ENCODE measurements at places on chromosomes 2 and 18. TPM values are rescaled to one million over a fixed set of nuclear protein-coding genes. Genes with fewer than 3 reads are reported as not detected.
A peak's percentile ranks its signal among the peaks of the same experiment; 100 is the strongest.

- peak; percentile 30 for DNase-seq
These were observed 830 bp downstream of the DNER start for GRCh38 chr2:229713371-229714079.

GRCh38 chr2:6309415-6310255 is 556.1 kb downstream of the CMPK2 start:
- DNase-seq: no peak

DNA sequence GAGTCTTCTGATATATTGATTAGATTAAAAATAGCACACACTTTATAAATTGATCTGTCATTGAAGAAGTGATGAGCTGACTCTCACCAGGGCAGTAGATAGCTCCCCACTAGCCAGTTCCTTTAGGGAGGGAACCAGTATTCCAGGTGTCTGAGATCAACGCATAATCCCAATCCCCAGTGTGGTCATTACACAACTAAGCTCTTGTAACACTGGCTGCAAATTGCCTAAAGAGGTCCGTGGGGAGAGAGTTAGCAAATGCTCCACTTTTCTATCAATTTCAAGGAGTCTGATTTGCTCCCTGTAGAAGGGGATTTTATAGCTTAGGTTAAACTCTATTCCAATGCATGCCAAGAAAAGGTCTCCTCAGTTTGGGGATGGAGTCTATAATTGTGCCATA is 7.7 kb downstream of the SLC14A1 start:
- no peak for DNase-seq

DNA sequence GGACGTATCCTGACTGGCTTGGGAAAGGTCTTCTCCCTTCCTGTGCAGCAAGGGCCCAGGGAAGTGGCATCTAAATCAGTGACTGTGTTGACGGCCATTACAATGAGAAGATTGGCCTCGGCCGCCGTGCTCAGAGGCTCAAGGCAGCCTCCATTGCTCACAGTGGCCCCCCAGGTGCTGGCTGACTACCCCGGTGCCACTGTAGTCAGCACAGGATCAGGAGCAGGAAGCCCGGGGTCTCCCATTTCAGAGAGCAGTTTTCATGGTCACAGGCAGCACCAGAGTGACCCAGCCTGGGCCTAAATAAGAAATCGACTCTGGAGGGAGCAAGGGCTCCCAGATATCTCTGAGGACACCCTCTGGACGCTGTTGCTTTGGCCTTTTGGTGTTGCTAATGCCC is 219.4 kb upstream of the ARL4C start:
- no peak for DNase-seq

DNA sequence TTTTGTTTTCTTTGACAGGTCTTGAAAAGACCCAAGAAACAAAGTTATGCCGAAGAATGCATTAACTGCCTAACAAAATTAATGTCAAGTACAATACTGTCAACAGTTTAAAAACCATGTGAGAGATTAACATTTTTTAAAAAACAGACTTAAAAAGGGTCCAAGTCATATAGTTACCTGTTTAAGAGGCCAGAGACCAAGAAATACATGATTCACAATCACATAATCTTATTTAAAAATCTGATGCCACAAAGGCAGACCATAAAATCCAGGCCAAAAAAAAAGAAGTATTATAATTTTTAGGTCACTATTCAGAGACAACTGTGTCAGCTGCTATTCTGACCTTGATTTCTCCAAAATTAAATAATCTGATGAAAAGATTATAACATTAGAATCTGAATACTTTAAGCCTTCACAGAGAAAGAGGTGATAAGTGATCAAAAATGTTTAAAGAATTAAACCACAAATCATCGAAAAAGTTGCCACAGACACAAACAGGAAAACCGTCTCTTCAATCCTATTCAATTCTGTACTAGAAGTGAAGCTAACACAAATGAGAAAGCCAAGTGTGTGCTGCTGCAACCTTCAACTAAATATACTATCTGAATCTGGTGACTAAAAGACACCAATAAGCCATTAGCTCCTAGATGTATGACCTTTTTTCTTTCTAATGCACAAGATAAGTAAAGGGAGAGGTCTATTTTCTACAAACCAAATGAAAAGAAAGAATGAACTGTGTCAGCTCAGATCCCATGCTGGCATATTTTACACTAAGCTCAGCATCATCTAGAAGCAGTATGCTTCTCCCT is 286.0 kb downstream of the ZEB2 start:
- no peak for DNase-seq

GRCh38 chr2:37449761-37450296 is 105.4 kb downstream of the QPCT start:
- no peak for DNase-seq

GRCh38 chr2:159725713-159726112 is 13.4 kb downstream of the MARCHF7 start:
- DNase-seq: no peak

GRCh38 chr2:160968183-160968582 is 192.0 kb upstream of the TANK start:
- no peak for DNase-seq

DNA sequence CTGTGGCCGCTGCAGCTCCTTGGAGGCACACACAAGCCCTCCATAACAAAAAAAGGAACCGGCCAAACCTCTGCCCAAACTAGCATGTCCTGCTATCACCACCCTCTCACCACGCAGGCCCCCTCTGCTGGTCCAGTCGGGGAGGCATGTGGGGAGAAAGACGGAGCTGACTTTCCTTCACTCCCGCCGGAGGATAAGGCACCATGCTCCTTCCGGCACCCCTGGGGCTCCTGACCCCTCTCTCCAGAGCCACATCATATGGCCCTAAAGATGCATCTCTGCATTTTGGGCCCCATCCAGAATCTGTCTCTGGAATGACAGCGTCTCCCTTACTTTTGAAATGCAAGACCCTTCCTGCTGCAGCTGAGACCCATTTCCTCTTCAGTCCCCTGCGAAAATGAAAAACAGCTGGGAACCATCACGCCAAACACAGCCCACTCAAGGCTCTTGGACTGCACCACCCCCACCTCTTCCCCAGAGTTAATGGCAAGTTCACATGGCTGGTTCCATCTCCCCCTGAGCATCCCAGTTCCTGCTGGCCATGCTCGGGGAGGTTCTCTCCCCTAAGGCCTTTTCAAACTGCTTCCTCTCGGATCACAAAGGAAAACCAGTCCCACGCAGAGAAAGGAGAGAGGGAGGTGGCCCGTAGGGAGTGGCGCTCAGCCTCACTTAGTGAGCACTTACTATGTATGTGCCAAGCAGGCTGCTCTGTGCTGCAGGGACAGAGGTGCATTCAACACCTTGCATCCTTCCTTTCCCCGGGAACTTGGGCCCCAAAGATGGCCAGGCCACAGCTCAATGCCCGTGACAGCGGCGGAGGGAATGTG is 35.2 kb upstream of the MLPH start:
- no peak for DNase-seq

DNA sequence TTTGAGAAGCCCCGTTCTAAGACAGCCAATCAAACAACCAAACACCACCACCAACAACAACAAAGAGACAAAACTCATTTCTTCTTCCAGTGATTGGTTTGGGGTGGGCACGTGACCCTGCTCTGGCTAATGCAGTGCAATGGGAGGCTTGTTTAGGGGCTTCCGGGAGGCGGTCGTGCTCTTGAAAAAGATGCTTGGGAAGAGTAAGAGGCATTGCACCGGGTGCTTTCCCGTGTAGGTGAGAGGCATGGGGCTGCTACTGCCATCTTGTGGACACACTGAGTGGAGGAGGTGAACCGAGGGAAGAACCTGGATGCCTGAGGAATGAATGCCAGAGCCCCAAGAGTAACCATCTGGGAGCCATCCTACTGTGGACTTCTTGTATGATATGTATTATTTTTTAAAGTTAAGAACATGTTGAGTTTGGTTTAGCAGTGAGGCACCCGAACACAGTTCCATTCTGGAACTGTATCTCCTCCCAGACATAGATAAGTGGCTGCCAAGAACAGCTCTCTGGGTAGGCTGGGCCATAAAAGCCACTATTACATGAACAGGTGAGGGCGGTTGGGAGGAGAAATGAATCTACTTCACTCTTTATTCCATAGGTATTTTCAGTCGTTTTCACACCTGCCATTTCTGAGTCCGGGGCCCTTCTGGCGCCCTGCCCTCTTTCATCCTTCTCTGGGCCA is 19.1 kb upstream of the ARHGAP25 start:
- peak; percentile 81 for DNase-seq

GRCh38 chr2:206494061-206494460 is 50.7 kb downstream of the ADAM23 start:
- DNase-seq: no peak

GRCh38 chr18:79699653-79700052 is 20.1 kb downstream of the CTDP1 start:
- DNase-seq: no peak

GRCh38 chr2:66270247-66270646 is 164.7 kb upstream of the MEIS1 start:
- no peak for DNase-seq

- DNase-seq: no peak
These were observed 555.6 kb upstream of the ZEB2 start for GRCh38 chr2:145075454-145076062.

- no peak for DNase-seq
These were observed 1674.5 kb upstream of the LRRTM1 start for GRCh38 chr2:81979086-81979485.

- DNase-seq: no peak
These were observed 262.6 kb downstream of the NYAP2 start for GRCh38 chr2:225662101-225662500.

DNA sequence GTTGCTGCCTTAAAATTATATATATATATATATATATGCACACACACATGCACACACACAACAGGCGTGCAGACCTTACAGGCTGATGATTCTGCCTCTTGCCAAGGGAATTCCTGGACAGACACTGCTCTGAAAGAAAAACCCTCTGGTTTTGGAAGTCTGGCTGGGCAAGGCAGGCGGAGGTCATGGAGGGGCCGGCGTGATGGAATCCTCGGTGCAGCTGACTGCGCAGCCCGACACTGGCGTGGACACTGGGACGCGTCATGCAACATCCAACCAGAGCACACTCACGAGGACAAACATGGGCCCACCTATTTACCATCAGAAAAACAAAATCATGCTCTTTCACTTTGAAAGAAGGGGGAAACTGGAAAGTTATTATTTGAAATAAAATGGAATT is 235.3 kb downstream of the ZNF516 start:
- no peak for DNase-seq

DNA sequence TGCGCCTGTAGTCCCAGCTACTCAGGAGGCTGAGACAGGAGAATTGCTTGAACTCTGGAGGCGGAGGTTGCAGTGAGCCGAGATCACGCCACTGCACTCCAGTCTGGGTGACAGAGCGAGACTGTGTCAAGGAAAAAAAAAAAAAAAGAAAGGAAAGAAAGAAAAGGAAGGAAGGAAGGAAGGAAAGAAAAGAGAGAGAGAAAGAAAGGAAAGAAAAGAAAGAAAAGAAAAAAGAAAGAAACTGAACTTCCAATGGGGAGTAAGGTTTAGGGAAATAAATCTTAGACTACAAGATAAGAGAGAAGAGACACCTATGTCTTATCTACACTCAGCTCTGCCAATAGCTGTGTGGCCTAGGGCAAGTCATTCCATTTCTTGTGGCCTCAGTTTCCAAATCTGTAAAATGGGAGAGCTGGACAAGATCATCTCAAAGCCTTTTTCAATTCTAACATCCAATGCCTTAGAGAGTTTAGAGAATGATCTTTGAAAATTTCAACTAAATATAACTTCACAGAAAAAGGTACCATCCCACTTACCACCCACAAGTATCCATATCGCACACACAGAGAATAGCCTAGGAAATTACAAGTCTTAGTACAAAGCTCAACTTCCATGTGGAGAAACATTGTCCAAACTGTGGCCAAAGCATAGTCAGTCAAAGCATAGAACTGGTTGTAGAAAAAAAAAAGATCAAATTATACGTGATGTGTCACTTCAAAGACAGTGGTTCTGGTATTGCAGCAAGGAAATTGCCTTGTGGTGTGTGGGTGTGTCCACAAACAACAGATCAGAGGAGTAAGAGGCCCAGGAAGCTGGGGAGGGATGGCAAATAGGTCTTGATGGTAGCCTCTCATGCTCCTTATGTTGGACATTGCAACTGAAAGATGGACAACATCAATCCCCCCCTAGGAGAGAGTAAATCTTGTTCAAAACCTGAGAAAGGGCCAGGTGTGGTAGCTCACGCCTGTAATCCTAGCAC is 42.4 kb downstream of the SLC14A2 start:
- no peak for DNase-seq

Gene MZT2A
- total RNA-seq: 118 TPM

Gene SNTG2
- total RNA-seq: not detected

Gene PLEKHH2
- total RNA-seq: 5.1 TPM

Gene FTCDNL1
- total RNA-seq: 2.2 TPM

Gene PLGLB1
- 4.4 TPM for total RNA-seq

Gene RTP5
- not detected for total RNA-seq

Gene ALPP
- 6.5 TPM for total RNA-seq

Gene LOXHD1
- not detected for total RNA-seq

Gene STARD6
- total RNA-seq: not detected

Gene DNER
- total RNA-seq: 0.37 TPM

Gene NEUROD1
- 0.60 TPM for total RNA-seq

All from hepatocyte (in vitro differentiated cells).